ENCODE measurements at places on chromosomes 12 and 14.
A peak's percentile ranks its signal among the peaks of the same experiment; 100 is the strongest.

GRCh38 chr14:93916498-93916897 lies 10.6 kb upstream of the FAM181A start:
- DNase-seq, result no peak

- DNase-seq, result no peak
Measured at GRCh38 chr12:8991371-8992345, 2.3 kb downstream of the KLRG1 start.

- DNase-seq, result no peak
Measured at GRCh38 chr14:97196336-97196735, 399.2 kb downstream of the VRK1 start.

DNA sequence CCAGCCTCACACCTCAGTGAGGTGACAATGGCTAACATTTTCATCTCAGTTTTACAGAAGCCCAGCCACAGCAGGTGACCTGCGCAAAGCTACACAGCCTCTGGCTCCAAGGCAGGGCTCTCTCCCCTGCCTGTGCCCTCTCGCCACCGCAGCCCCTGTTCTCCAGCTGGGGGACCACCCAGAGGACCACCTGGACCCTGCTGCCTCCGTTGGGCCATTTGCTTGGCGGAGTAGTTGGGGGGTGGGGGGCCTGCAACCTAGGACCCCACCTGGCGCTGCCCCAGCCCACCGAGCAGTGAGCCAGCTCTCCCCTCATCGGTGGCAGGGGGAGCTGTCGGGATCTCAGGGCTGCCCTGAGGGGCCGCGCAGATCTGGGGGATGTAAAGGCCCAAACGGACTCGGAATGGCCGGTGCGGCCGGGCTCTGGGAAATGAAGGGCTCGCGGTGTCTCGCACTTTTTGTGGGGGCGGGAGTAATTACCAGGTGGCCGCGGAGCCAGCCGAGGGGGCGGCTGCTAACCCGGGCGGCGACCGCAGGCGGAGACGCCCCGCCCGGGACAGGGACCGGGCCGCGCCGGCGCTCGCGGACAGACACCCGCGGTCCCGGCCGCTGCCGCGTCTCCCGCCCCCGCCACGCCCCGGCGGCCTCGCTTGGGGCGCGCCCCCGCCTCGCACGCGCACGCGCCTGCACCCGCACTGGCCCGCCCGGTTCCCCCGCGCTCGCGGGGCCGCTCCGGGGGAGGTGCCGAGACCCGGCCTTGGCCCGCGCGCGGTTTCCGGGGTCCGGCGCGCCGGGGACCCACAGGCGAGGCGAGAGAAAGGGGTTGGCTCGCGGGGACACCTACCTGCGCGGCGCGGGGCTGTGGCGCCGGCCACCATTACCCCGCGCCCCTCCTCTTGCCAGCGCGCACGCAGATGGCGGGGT lies 8.6 kb upstream of the GPR68 start:
- no peak for DNase-seq

GRCh38 chr12:127595506-127595905 lies 671.5 kb upstream of the TMEM132C start:
- DNase-seq, result no peak

- DNase-seq, result no peak
Measured at GRCh38 chr12:44663291-44663690, 212.8 kb downstream of the NELL2 start.

DNA sequence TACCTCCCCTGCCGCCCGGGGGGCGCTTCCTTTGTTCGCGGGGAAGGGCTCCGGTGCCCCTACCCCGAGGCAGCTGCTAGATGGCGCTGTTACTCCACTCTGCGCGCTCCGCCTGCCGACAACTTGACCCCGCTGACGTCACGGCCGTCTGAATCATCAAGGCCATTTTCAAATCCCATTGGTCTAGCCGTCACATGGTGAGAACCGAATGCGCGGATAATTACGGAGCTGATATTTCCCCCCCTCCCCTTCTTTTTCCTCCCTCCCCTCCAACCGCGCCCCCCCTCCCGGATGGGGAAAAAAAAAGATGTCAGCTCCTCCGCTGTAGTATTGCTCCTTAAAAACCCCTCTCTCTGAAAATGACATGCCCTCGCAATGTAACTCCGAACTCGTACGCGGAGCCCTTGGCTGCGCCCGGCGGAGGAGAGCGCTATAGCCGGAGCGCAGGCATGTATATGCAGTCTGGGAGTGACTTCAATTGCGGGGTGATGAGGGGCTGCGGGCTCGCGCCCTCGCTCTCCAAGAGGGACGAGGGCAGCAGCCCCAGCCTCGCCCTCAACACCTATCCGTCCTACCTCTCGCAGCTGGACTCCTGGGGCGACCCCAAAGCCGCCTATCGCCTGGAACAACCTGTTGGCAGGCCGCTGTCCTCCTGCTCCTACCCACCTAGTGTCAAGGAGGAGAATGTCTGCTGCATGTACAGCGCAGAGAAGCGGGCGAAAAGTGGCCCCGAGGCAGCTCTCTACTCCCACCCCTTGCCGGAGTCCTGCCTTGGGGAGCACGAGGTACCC lies at the start of gene HOXC10:
Gene HOXC10 (plus strand): TSS at position 246 of the 791 bp plus-strand sequence. CDS start 114 bp downstream, at position 360.
- DNase-seq, result peak; percentile 65

- DNase-seq, result no peak
Measured at GRCh38 chr14:22143363-22143762, 445.7 kb downstream of the DAD1 start.

- no peak for DNase-seq
Measured at GRCh38 chr12:84562331-84562730, 350.3 kb downstream of the SLC6A15 start.

DNA sequence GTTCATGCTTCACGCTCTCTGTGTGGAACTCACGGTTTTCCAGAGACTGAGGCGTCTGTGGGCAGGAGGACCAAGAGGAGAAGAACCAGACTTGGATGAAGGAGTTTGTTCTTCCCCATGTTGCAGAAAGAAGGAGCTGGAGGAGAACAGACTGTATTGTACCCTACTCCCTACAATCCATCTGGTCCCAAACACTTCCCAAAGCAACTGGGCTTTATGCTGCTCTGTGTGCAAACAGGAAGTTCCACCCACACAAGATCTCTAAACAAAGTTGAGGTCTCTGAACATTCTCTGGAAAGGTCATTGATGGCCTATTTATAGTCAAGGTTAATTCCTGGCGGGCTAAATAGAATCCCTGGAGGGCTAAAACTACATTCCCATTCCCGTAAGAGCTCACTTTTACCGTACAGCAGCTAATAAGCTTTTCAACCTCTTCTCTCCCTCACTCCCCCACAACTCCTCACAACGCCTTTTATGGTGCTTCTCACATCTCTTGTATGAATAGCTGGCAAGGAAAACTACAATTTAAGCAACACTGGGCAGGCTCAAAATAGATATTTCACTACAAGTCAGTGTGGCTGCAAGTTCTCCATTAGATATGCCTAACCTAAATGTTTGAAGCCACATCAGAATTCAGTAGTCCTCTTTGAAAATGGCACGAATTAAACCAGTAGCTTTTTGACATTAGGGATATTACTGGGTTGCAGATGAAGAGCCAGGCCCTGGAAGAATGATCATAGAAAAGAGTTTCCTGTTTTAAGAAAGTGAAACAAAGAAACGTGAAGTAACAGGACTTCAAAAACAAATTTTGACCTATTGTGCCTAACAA lies at the start of gene A2M:
Gene A2M (minus strand): TSS at position 189 of the 829 bp plus-strand sequence. CDS start 70 bp downstream, at position 119.
- no peak for DNase-seq

- no peak for DNase-seq
Measured at GRCh38 chr12:49552425-49552824, 13.6 kb downstream of the KCNH3 start.

GRCh38 chr12:56834886-56835285 lies 71.8 kb downstream of the HSD17B6 start:
- DNase-seq, result no peak

- DNase-seq, result no peak
Measured at GRCh38 chr14:77316872-77317301, 3.8 kb downstream of the POMT2 start.

DNA sequence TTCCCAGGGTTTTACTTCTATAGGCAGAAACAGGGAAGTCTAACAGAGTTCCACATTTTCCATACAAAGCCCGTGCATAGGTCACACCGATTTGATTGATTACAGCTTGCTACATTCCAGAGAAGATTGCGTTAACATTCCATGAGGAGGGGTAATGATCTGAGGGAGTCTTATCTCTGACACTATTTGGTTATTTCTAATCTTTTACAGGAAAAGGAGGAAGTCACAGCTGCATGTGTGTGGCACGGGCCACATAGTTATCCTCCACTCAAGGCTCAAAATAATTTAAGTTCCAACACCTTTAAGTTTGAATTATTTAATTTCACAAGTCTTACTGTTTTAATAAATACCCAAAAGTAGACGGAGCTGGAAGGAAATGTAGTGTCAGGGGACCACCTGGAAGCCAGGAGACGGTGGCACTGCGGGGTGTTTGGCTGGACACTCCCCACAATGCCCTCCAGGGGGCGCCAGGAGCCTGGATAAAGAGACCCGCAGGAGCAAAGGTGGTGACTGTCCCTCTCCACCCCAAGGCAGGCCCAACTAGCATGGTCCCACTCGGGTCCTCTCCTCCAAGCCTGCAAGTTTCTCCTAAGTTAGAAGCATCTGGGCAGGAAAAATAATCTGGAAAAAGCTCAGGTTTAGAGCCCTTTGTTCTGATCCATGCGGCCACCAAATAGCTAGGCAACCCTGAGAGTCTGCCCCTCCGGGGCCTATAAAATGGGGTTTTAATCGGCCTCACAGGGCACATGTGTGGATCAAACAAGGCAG lies 20.2 kb downstream of the KRT8 start:
- DNase-seq, result peak; percentile 80

DNA sequence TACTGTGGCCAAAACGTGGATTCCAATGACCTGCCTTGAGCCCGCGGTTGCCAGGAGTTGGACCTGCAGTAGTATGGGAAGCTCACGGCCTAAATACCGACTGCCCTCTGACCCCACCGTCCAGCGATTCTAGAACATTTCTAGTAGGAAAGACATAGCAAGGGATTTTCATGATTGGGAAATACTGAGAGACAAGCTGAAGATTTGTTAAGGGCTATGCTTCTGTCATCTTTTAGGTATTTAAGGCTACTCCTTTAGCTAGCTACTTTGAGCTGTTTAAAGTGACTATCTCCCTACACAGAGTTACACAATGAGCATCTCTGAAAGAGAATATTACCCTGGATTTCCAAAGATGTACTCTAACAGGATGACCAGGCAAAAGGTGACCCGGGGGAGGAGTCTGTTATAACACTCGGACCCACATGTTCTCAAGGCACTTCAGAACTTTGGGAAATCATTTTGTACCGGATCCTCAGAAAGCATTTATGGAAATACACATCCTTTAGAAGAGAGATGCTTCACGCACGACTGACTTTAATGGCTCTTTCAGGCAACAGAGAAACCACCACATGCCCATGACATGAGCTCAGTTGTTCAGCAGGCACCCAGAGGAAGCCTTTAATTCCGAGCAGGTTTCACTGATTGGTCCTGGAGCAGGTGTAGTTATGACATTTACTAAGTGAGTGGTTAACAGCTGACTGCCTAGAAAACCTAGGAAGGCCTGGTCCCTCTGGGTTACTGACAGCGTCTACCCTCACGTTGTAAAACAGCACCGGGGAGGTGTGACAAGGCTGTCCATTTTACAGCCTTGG lies 4.2 kb downstream of the BAG5 start:
- DNase-seq, result no peak

GRCh38 chr14:48526307-48526706 lies 850.9 kb upstream of the MDGA2 start:
- no peak for DNase-seq

DNA sequence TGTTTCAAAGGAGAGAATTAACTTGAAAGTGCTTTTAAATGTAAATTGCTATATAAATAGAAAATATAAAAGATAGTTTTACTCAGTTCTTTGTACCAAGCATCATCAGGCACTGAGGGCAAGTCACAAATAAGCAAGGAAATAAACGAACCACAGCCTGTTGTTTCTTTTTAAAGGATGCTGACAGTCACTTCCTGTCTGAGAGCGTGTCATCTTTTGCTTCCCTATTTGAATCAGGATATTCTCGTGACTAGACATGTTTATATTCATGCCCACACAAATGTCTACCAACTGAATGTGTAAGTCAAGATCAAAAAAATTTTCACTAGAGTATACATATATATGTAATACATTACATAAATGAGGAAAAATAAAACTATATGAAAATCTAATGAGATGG lies 31.4 kb upstream of the SLC2A13 start:
- no peak for DNase-seq

DNA sequence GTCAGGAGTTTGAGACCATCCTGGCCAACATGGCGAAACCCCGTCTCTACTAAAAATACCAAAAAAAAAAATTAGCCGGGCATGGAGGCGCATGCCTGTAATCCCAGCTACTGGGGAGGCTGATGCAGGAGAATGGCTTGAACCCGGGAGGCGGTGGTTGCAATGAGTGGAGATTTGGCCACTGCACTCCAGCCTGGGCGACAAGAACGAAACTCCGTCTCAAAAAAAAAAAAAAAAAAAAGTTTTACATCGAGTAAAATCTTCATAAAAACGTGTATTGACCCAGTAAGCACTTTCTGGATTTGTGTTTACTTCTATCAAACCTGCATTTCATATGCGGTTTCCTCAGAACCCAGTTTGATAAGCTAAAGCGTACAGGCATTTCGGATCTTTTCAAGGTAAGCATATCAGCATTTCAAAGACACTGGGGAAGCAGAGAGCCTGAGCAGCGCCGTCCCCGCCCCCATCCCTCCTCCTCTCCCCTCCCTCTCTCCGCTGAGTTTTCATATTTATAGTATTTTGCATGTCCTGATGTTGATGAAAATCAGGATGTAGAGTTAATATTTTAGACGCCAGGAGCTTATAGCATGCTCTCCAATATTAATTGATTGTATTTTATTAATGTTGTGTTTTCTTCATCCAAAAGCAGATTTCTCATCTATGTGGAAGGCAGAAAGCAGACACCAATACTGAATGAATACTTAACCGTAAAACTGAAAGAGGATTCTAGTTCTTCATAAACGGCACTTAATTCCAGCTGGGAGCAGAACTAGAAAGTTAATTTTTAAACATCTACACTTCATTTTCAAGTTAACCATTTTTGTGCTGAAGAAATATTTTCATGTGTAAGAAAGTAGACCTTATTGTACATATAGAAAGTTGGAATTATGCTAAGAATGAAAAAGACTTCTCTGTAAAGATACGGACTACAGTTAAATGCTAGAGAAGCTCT lies 9.2 kb upstream of the HIP1R start:
- DNase-seq, result no peak

- no peak for DNase-seq
Measured at GRCh38 chr14:101501341-101501740, 60.0 kb upstream of the DIO3 start.

- no peak for DNase-seq
Measured at GRCh38 chr14:82878951-82879350, 1345.3 kb upstream of the SEL1L start.

GRCh38 chr14:102493585-102493984 lies 16.0 kb downstream of the ANKRD9 start:
- DNase-seq, result no peak

DNA sequence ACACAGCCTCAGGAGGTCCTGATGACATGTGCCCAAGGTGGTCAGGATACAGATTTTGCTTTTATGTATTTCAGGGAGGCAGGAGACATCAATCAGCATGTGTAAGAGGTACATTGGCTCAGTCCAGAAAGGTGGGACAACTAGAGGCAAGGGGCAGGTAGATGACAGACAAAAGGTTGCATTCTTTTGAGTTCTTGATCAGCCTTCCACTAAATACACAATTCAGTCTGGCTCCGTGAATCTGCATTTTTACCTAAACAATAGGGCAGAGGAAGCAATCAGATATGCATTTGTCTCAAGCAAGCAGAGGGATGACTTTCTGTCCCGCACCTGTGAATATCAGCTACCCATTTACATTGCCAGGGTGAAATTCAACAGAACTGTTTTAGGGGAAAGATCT lies 178.6 kb downstream of the KSR2 start:
- DNase-seq, result no peak
